Cardiac muscle cell (in vitro differentiated cells and primary cell): ENCODE measurements at places on chromosomes 16 and 17.

DNA sequence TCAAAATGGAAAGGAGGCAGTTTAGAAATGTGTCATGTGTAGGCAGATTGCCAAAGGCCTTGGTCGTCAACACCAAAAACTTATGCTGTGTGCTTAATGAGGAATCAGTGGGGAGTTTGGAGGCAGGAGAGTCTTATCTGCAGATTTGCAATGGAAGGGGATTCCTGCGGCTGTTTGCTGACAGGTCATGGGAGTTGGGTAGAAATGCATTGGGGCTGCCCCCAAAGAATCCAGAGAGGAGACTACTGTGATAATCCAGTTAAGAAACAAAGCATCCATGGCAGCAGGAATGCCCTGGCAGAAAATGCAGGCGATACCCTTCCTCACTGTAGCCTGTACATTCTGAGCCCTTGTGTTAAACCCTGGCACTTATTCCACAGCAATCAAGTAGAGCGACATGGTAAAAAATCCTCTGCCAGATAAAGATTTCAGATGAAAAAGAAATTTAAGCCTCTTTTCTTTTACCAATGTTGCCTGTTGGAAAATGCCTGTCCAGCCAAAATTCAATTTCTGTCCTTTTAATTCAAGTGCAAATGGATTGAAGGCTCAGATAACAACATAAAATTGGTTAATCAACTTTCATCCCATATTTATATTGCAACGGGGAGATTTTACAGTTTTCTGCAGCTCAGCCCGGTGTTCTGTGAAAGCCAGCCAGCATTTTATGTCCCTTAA, 491.0 kb upstream of the CDH5 start:
- DNase-seq = peak; percentile 57

GRCh38 chr16:54417384-54417783, 130.8 kb upstream of the IRX3 start:
- DNase-seq = no peak

DNA sequence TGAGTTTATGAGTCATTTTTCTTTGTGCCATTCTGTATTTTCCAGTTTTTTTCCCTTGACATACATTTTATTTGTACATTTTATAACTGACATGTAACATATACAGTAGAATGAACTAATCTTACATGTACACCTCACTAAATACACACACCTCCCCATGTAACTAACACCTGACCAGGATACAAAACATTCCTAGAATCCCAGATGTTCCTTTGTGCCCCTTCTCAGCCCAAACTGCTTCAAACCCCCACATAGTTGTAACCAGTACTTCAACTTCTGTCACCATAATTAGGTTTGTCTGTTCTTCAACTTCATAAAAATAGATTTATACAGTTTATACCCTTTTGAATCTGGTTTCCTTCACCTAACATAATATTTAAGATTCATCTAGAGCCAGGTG, 73.5 kb downstream of the BRIP1 start:
- no peak for DNase-seq

GRCh38 chr16:2150418-2151187, 2.2 kb downstream of the RAB26 start:
- DNase-seq = no peak

- DNase-seq = peak; percentile 70
Measured at GRCh38 chr17:74601944-74602572, 10.0 kb upstream of the CD300LD start.

- no peak for DNase-seq
Measured at GRCh38 chr16:84943620-84944019, 67.7 kb downstream of the ZDHHC7 start.

DNA sequence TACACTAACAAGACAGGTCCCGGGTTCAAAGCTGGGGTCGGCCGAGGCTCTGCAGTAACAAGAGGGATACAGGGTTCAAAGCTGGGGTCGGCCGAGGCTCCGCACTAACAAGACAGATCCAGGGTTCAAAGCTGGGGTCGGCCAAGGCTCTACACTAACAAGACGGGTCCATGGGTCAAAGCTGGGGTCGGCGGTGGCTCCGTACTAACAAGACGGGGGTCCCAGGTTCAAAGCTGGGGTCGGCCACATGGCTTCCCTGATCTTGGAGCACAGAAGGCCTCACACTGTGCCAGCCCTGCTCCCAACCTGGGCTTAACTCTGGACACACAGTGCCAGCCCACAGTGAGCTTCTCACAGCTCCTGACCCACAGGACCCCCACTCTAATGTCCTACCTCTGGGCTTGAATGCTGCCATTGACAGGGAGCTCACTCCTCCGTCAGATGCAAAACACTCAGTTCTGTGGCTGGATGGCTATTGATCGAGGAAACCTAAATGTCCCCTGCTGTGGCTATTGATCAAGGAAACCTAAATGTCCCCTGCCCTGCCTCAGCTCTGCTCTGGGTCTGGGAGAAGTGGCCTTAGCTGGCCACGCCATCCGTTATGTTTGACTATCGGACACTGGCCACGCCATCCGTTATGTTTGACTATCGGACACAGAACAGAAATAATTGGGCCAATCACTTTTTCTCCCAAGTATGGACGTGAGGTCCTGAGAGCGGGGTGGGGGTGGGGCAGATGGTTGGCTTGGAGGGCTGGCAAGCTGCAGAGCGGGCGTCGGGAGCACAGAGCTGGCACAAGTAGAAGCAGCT, 54.6 kb upstream of the DOC2B start:
- no peak for DNase-seq

DNA sequence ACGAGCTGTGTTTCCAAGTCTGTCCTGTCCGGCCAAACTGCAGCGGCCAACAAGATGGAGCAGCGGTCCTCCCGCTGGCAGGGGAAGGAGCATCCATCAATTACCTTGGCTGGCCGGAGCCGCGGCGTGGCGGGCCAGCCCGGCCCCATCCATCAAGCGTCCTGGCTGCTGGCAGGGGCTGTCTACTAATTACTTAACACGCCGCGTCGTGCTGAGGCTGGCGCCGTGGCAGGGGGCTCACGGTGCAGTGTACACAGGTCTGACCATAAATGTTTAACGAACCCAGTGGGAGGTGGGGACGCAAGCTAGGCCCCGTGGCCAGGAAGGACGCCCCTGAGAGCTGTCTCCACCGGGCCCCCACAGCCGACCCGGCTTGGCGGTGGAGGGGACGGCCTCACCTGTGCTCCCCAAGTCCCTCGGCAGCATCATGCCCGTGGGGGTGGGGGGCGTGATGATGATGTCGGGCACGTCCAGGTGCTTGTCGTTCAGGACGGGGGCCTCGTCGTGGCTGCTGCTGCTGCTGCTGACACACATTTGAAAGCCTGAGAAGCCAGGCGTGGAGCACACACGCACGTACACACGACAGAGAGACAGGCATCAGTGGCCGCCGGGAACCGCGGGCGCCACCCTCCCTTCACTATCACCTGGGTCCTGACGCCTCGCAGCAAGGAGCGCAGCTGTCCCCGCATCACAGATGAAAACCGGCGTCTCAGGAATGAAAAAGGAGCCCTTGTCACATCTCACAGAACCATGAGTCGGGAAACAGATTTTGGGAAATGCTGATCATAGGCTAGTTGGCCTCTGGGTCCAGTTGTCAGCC, 21.2 kb upstream of the GINS2 start:
- no peak for DNase-seq

DNA sequence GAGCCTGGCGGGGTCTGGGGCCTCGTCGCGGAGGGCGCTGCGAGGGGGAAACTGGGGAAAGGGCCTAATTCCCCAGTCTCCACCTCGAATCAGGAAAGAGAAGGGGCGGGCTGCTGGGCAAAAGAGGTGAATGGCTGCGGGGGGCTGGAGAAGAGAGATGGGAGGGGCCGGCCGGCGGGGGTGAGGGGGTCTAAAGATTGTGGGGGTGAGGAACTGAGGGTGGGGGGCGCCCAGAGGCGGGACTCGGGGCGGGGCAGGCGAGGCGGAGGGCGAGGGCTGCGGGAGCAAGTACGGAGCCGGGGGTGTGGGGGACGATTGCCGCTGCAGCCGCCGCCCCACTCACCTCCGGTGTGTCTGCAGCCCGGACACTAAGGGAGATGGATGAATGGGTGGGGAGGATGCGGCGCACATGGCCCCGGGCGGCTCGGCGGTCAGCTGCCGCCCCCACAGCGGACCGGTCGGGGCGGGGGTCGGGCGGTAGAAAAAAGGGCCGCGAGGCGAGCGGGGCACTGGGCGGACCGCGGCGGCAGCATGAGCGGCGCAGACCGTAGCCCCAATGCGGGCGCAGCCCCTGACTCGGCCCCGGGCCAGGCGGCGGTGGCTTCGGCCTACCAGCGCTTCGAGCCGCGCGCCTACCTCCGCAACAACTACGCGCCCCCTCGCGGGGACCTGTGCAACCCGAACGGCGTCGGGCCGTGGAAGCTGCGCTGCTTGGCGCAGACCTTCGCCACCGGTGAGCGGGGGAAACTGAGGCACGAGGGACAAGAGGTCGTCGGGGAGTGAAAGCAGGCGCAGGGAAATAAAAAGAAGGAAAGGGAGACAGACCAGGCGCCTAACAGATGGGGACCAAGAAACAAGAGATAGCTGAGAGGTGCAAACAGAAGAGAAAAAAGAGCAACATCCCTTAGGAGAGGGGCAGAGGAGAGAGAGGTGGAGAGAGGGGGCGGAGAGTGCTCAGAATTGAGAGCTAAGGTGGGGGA, at the start of gene PNMT:
TSS of gene PNMT (plus strand) at position 509 of the 980 bp plus-strand sequence. CDS start at position 532, 23 bp downstream.
- DNase-seq = peak; percentile 63

- no peak for DNase-seq
Measured at GRCh38 chr16:67552476-67552875, 9.8 kb upstream of the CTCF start.

GRCh38 chr17:79039886-79040285, 15.9 kb downstream of the C1QTNF1 start:
- no peak for DNase-seq

- peak; percentile 69 for DNase-seq
Measured at GRCh38 chr17:21213638-21214014, 335 bp downstream of the TMEM11 start.

DNA sequence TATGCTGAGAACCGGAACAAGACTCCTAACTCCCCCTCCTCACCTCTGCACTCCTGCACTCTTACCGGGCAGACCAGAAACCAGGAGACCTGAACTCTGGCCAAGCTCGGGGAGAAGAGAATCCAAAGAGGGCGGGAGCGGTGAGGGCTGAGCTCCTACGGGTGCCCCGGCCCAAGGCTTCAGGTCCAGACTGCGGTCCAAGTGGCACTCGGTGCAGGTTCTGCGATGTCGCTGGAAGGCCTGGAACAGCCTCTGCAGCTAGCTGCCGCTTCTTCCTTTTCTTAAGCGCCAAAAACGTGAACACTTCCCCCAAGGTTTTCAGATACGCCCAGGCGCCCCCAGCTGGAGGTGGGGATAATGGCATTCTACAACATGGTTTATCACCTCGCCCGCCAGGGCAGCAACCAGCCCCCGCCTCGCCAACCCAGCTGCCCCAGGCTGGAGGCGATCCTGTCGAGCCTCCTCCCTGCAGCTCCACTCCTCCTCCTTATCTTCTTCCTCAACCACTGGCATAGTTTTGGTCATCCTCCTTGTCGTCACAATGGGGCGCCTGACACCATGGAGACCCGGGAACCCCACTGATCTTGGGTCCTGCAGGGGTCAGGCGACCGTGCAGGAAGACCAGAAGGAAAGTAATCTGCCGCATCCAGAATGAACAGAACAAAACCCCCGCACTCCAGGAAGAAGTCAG, 1735.9 kb downstream of the TP53TG3F start:
- no peak for DNase-seq
